CD4-positive, alpha-beta T cell treated with Interleukin-1 beta for 1 hour (primary cell): ENCODE measurements at places on chromosomes 11 and 22.

- DNase-seq = peak; percentile 80
Measured at GRCh38 chr22:38267086-38267485, 5.7 kb downstream of the TMEM184B start.

DNA sequence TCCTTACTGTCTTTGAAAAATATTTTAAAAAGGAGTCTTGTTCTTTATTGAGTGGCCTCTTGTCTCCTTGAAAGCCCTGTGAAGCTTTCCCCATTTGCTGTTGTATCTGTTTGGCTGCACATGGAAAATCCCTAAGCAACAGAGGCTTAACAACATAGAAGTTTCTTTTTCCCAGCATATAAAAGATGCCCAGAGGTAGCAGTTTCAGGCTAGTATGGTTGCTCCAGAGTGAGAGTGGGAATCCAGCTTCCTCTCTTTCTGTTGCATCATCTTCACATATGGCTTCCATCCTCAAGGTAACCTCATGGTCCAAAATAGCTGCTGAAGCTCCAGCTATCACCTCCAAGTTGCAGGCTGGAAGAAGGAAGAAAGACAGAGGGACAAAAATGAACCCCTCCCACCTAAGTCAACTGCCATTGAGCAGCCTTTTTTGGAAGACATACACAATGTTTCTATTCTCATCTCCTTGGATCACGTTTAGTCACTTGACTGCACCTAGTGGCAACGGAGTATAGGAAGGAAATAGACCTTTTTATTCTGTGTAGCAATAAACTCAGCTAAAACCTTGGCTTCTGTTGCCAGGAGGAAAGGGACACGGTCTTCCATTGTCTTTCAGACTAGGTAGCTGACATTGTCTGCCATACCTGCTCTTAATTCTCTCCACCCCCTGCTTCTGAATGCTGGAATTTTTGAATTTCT lies 5.3 kb downstream of the CSF2RB start:
- DNase-seq = no peak

- DNase-seq = no peak
Measured at GRCh38 chr11:3747704-3748103, 49.6 kb downstream of the NUP98 start.

GRCh38 chr11:89521294-89521693 lies 30.1 kb upstream of the NOX4 start:
- no peak for DNase-seq
